ENCODE measurements at places on chromosomes 4 and X.

- peak; percentile 10 for DNase-seq
These were observed 231.8 kb upstream of the GPRIN3 start for GRCh38 chr4:89539374-89539773.

GRCh38 chr4:63922146-63922545 is 487.1 kb downstream of the TECRL start:
- no peak for DNase-seq

DNA sequence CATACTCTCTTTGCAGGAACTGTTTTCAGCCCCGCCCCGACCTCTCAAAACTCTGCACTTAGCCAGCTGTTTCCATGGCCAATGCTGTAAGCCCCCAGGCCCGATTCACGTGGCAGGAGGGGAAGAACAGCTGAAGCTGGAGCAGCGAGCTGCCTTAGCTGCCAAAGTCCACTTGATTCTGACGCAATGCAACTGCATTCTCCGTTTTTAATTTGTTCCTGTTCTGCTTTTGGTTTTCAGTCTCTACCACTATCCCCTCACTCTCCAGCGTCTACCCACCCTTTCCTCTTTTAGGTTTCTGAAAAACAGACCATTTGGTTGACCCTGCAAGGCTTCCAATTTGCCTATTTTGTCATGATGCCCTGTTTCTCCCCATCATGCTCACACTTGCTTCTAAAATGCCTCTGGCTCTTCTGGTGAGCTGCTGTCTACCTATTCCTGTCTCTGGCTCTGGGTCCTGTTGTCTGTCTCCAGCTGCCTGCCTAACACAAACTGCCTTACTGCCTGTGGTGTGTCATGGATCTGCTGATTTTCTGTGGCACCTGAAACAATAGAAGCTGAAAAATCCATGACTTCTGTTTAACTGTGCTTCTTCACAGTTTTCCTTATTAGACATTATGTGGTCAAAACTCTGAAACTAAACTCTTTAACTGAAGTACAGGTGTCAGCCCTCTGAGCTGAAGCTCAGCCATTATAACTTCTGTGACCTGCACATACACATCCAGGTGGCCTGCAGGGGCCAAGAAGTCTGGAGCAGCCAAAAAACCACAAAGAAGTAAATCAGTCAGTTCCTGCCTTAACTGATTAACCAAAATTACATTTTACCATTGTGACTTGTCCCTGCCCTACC is 160.5 kb upstream of the AGTR2 start:
- DNase-seq = no peak

DNA sequence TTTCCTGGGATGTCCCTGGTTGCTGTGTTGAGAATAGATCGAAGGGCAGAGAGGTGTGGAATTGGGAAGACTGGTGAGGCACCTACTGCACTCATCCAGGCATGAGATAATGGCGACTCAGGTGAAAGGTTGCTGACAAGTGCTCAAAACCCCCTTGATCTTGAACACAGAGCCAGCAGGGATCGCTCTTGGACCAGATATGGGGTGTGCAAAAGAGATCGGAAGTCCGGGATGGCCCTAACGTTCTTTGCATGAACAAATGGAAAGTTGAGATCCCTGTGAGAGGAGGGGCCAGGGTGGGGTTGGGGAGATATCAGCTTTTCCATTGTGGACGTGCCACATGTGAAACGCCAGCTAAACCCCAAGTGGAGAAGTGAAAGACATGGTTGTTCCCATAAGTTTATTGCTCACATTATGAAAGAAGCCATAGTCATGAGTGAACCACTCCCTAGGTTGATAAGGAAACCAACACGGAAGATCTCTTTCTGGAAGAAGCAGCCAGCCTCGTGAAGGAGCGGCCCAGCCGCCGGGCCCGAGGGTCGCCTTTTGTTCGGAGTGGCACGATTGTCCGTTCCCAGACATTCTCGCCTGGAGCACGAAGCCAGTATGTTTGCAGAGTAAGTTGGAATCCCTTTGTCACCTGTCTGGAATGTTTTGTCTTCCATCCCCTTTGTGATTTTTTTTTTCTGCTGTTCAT is 22.6 kb upstream of the CLCN4 start:
- no peak for DNase-seq

- DNase-seq = peak; percentile 55
These were observed 12.0 kb upstream of the SLC2A9 start for GRCh38 chr4:10033191-10033881.

- no peak for DNase-seq
These were observed 175.8 kb downstream of the GC start for GRCh38 chr4:71607780-71608677.

- DNase-seq = peak; percentile 8
These were observed 41.6 kb downstream of the TMEM165 start for GRCh38 chr4:55437356-55437796.

- no peak for DNase-seq
These were observed 201.8 kb downstream of the SLC39A8 start for GRCh38 chr4:102143433-102143832.

- no peak for DNase-seq
These were observed 1.1 kb upstream of the RAP1GDS1 start for GRCh38 chr4:98260047-98260578.

DNA sequence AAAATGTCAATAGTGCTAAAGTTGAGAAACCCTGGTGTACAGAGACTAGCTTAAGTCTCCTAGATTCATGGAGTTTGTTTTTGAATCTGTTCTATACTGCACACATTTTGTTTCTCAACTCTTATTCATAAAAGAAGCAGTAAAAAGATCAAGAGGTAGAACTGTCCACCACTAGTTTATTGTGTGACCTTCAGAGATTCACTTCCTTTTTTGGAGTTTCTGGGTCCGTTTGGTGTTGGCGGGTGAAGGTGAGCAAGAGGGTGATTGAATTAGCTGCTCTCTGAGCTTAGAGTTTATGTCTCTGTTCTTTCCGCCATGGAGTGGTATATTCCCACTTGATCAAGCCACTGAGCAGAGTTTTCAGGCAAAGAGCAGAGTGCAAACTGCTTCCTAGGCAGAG is 21.4 kb upstream of the PLAC1 start:
- DNase-seq = no peak

GRCh38 chrX:110346681-110347080 is 12.0 kb upstream of the RTL9 start:
- DNase-seq = no peak

DNA sequence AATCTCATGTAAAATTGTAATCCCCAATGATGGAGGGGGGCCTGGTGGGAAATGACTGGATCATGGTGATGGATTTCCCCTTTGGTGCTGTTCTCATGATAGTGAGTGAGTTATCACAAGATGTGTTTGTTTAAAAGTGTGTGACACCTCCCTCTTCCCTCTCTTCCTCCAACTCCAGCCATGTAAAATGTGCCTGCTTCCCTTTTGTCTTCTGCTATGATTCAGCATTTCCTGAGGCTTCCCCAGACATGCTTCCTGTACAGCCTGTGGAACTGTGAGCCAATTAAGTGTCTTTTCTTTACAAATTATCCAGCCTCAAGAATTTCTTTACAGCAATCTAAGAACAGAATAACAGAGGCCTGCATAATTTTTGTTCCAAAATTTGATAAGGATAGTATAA is 85.2 kb downstream of the ANAPC10 start:
- DNase-seq = no peak

DNA sequence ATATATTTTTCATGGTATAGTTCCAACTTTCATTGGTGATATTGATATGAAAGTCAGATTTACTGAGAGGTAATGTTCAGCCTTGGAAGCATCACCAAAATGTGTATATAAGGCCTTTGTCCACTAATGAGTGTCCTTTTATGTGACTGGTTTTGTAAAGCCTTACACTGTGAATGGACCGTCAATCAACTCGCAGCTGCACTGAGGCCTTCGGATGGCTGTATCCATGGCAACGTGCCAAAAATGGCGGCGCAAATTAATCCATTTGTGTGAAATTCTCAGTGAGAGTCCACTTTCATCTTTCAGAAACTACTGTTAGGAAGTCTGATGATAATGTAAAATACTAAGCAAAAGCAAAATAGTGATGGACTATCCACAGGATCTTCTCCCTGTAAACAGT is 131.7 kb downstream of the SPCS3 start:
- no peak for DNase-seq

DNA sequence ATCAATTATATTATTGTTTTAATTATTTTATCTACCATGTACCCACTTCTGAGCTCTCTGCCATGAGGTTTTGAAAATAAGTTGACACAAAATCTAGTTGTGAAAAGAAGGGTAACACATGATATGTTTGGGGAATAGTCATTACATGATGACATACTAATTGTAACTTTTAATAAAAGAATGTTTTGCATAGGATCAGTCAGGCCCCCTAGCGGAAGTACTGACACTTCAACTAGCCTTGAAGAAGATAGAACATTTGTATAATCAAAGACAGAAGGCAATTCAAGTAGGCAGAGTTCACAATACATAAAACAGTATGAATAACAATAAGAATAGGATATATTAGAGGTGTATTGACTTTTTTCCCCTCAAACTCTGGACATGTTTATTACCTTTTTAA is 1191.0 kb upstream of the AGA start:
- DNase-seq = no peak

GRCh38 chrX:12610079-12610478 is 181.1 kb upstream of the PRPS2 start:
- DNase-seq = peak; percentile 74

DNA sequence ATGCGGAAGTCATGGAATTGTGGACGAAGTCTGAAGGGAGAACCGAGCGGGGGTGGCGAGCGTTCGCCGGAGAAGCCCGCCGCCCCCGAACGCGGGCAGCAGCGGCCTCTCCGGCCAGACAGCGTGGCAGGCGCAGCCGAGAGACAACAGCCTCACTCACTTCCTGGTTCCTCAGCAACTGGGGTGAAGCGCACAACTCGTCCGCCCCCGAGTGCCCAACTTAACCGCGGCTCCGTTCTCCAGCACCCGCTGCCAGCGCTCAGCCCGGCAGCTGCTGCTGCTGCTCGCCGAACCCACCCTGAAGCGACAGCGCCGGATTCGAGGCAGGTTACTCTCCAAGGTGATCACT is 68.0 kb downstream of the NOCT start:
- peak; percentile 13 for DNase-seq

- DNase-seq = no peak
These were observed 13.5 kb downstream of the AFF1 start for GRCh38 chr4:86948276-86948675.

DNA sequence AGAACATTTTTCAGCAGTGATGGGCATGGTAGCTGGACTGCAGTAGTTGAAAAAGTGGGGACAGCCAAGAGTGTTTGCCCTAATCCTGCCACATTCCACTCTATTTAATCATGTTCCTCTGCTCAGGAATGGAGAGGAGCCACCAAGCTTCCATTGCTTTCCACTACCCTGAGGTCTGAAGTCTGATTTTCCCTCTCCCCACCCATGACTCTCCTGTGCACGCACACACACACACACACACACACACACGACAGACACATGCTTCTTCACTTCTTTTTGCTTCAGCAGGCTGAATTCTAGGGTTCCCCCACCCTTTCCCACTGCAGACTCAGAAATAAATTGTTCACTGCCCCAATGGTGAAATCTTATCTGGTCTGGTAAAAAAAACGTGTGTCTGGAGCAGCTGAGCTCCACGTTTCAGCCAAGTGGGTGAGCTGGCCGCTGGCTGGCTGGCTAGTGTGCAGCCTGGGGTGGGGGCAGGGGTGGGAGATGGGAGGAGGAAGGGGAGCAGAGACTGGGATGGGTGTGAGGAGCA is 142.7 kb upstream of the NALF2 start:
- peak; percentile 59 for DNase-seq

DNA sequence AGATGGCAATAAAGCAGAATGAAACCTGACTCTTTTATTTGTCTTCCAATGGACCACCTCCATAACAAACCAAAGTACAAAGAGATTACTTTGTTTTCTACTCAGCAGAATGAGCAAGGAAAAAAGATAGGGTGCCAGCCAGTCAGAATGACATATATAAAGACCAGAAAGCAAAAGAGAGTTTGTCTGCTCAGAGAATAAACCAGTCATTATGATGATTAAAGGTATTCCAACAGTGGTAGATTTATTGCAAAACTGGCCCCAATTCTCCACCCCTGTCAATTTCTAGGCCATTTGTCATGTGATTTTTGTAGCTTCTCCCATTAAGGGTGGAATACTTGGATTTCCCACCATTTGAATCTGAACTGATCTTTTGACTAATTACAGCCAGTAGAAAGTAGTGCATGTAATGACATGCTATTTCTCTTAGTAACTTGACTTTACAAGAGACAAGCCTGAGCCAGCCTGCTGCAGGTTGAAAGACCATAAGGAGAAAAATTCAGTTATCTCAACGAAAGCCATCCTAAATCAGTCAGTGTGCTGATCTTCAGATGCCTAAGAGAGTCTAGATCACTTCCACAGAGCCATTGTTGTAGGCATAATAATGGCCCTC is 203.1 kb downstream of the EPHA5 start:
- no peak for DNase-seq

- DNase-seq = no peak
These were observed 11.1 kb upstream of the GPM6A start for GRCh38 chr4:175823015-175823742.

GRCh38 chrX:10187421-10187820 is 30.6 kb downstream of the CLCN4 start:
- no peak for DNase-seq

GRCh38 chrX:123749643-123750042 is 16.8 kb upstream of the THOC2 start:
- no peak for DNase-seq

DNA sequence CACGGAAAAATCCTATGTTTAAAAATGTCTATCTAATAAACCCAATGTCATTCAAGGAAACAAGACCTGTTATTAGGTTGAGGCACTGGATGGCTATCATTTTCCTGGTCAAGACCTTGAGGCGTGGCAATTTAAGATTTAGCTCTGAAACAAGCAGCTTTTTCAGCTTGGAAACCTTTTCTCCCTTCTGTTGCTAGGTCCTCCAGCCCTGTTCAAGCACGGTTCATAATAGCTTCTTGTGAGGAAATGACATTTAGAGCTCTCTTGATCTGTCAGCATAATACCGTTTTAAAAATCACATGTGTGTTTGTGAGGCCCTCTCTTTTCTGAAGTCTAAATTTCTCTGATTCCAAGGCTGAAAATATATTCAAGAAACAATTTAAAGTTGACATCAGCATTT is 133.6 kb upstream of the GRPR start:
- DNase-seq = no peak

- DNase-seq = no peak
These were observed 652.1 kb downstream of the ANKRD50 start for GRCh38 chr4:124060261-124060918.

DNA sequence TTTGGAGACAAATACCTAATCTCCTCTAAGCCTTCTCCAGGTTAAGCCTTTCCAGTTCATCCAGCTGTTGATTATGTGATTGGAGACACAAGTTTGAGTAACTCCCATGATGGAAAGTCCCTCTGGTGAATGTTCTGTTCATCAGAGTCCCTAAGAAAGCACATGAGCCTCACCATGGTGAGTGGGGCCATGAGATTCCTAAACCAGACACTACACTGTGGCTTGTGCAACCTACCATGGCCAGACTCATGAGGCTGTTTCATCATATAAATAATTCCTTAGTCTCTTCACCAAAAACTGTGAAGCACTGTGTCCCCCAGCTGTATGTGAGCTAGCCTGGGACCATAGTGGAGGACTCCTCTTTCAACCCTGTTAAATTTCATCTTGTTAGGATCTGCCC is 14.4 kb downstream of the PKD2 start:
- DNase-seq = no peak

DNA sequence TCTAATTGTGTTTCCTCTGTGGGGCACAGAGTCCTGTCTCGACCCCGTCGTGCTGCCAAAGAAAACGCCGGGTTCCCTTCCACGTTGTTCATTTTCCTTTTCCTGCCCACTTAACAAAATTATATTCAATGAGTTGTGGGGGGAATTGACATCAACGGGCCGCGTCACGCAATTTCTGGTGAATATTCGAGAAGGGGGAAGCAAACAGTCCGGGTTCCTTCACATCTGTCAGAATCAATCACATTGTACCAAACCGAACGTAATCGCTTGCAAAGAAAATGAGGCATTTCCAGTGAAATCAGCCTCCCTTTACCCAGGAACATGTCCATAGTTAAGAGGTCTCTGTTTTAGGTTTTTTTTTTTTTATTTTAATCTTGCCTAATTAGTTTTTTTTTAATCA is 243.5 kb downstream of the SHOX start:
- DNase-seq = no peak

All from fibroblast of skin of left quadriceps (primary cell).